Retinal pigment epithelial cell (primary cell): ENCODE measurements at places on chromosomes 2 and 18.

GRCh38 chr2:26904839-26905238, 56.9 kb downstream of the DPYSL5 start:
- DNase-seq, result no peak

DNA sequence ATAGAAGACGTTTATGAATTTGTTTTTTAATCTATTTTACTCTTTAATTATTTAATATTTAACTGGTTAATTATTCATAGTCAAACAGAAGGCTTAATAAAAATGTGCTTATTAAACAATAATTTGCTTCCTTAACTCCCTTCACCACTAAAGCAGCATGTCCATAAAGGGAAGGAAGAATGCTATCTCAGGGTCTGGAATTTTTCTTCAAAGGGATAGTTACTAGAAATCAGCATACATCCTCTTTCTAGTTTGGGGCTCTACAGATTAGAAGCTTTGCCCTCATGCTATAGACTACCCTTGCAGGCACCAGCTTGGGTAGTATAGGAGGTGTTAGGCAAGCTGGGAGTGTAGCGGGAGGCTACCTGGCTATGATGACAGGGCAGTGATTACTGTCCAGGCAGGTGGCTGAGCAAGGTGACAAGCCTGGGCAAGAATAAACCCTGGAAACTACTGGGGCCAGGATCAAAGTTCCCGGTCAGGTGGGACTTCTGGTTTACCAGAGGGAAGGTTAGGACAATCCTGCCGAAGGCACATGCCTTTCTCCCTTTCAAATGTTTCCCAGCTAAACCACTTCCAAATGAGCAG, 276.0 kb upstream of the REV1 start:
- no peak for DNase-seq

- DNase-seq, result no peak
Measured at GRCh38 chr2:37262522-37262921, 31.1 kb downstream of the NDUFAF7 start.

DNA sequence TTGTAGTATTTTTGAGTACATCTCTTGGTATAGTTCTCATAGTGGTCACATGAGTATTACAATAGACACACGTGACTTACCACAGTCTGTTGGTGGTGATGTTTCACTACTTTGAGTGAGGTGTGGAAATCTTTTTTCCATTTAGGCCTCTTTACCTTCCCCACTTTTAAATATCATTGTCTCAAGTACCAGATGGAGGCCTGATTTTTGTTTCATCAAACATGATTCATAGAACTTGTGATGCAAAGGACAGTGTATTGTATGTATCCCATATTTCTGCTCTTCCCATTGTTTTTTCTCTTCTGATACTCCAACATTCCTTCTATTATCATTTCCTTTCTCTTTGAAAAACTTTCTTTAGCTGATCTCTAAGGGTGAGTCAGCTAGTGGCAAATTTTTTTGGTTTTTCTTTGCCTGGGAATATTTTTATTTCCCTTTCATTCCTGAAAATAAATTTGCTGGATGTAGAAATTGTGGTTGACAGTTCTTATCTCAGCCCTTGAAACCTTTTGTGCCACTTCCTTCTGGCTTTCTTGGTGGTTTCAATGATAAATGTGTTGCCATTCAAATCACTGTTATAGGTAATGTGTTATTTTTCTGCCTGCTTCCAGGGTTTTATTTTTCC, 32.8 kb downstream of the RFX8 start:
- DNase-seq, result no peak

DNA sequence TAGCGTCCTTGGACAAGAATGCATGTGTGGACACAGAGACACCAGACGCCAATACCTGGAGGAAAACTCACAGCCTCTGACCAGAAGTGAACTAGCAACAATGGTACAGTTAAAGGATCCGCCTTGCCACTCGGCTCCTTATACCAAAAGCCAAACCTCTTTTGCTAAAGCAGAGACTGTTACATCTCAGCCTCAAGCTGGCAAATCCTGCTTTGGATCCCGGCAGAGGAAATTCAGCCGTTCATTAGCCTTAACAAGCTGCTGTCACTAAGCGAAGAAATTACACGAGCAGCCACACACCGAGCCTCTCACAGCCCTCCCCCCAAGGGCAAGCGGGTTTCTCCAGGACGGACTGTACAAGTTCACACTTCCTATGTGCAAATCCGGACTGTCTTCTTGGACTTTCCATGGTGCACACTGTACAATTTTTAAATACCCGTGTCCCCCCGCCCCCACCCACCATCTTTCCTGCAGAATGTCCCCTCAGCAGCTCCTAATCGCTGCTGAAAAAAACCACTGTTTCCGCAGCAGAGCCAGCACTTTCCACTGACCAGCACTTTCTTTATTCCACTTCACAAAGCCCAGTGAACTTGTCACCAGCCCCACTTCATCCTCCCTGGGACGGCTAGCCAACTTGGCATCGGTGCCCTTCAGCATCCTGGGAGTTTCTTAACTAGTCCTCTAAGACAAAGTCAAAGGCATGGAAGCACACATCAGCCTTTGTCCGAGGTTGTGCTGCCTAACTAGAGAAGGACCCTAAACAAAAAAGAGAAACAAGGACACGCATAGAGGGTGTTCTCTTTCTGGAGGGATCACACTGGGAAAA, 1.5 kb downstream of the KLF7 start:
- no peak for DNase-seq

DNA sequence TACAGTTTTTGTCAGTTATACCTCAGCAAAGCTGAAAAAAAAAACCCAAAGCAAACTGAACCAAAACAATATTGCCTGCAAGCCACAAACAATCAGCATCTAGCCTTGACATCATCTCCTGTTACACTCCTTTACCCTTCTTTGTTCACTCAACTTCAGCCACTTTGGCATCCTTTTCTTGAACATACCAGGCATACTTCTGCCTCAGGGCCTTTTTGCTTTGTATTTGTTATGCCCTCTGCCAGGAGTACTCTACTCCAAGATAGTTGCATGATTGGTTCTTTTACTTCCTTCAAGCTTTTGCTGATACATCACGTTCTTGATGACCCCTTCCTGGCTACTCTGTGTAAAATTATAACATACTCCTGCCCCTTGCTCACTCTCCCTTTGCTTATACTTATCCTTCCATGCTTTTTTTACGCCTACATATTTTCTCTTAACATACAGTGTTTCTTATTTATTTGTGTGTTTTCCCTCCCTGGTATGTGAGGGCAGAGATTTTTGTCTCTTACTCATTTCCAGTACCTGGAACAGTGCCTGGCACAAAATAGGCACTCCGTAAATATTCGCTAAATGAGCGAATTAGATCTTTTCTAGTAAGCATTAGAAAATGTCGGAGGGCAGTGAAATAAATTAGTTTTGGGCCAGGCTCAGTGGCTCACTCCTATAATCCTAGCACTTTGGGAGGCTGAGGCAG, 12.7 kb downstream of the ABI2 start:
- peak; percentile 54 for DNase-seq

- no peak for DNase-seq
Measured at GRCh38 chr18:77608807-77609206, 359.2 kb downstream of the GALR1 start.

DNA sequence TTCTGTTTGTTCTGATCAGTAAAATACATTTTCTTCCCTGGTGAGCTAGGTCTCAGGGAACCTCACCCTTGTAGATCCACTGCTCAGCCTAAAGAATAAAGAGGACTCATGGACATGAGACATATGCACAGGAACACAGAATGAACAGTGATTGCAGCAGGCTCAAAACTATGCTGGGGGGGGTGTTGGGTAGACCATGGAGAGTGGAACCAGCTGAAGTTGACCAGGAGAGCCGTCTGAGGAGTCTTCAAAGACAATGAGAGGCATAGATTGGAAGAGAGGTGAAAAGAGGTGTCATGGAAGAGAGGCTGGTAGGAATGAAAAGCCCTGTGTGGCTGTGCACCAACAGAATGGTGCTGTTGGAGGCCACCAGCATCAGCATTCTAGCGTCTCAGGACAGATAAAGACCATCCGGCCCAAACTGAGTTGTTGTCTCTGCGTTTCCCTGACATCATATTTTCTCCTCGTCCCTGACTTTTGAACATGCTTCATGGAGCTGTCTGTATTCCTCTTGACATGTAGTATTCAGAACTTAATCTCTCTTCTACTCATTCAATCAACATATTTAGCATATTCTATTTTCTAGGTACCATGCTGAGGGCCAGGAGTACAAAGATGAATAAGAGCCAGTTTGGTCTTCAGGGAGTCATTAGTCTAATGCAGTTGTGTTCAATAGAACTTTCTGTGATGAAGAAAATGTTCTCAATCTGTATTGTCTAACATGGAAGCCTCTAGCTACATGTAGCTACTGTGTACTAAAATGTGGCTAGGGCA, 331.8 kb downstream of the CYP26B1 start:
- DNase-seq, result no peak

DNA sequence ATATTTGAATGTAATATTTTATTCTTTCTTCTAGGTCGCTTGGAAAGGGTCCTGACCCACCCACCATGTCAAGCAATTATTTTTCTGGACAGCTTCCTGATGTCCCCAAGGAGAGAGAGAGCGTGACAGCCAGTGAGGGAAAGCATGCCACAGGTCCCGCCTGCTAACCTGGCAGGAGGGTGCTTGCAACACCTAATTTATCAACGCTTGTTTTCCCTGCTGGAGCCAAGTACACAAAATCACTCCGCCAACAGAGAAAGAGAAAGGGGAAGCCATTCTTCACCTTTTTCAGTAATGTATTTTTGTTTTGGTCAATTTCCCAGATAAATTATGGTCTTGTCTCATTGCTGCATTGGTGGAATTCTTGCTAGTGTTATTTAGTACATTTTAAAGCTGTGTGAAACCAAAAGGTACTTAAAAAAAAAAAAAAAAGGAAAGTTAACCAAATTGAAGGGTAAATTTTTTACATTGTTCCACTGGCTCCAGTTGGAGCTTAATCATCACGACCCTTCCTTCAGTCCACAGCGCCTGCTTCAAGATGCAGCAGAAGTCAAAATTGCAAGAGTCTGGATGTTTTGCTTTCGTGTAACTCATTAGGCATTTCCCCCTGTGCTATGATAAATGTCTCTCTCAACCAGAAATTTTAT, 88.5 kb upstream of the COPS8 start:
- no peak for DNase-seq

- DNase-seq, result peak; percentile 99
Measured at GRCh38 chr2:209495855-209496585, 72.2 kb downstream of the MAP2 start.

- DNase-seq, result no peak
Measured at GRCh38 chr18:79799619-79800370, 2.1 kb downstream of the KCNG2 start.

DNA sequence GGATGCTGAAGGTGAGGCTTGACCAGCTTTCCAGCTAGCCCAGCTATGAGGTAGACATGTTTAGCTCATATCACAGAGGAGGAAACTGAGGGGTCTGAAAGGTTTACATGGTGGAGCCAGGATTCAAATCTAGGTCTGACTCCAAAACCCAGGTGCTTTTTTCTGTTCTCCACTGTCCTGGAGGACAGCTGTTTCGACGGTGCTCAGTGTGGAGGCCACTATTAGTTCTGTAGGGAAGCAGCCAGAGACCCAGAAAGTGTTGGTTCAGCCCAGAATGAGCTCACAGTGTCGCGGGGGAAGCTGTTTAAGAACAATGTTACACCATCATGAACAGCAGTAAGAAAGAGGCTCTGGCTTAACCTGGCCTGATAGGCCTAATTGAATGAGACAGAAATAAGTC, 11.1 kb downstream of the PROC start:
- DNase-seq, result no peak

DNA sequence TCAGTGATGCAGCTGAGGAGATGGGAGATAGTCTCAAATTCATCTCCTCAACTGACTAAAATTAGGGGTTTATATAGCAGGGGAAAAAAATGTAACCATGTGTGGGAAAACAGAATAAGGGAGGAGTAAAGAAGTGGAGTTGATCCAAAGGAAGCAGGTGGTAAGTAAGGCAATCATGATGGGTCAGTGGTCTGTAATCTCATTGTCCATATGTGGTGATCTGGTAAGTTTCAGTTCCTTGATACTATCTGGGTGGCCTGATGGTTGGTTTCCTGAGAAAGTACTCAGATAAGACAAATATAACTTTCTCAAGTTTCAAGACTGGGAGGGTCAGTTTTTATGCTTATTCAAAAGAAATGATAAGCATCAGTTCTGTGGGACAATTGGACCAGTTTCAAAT, 312.3 kb upstream of the KCNJ3 start:
- DNase-seq, result no peak

DNA sequence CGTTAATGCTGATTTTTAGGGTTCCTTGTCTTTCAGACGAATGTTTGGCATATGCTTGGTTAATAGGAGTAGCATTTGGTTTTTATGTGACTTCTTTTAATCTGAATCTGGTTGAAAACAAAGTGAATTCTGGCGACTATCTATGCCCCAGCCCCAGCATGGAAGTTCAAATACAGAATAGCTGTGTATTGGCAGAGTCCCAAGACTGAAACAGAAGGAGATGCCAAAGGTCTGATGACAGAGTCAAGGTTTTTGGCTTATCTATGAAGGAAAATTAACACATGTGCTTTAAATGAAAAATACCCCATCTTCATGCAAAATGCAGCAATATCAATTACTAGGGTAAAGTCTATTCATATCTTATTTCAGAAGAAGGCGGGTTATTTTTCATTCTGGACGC, 734.8 kb upstream of the NXPH2 start:
- DNase-seq, result no peak

GRCh38 chr2:48415836-48416515, 114.0 kb upstream of the STON1 start:
- no peak for DNase-seq
